ENCODE measurements at places on chromosomes 12 and 14.

GRCh38 chr12:81245907-81246570 is 168.2 kb downstream of the ACSS3 start:
- no peaks in the 10 kb centered on the region for H3K36me3 ChIP-seq
- no peaks in the 10 kb centered on the region for H3K27me3 ChIP-seq
- no peak overlapping the region for H3K4me3 ChIP-seq
- no peak overlapping the region for H3K27ac ChIP-seq
- DNase-seq, result no peak

DNA sequence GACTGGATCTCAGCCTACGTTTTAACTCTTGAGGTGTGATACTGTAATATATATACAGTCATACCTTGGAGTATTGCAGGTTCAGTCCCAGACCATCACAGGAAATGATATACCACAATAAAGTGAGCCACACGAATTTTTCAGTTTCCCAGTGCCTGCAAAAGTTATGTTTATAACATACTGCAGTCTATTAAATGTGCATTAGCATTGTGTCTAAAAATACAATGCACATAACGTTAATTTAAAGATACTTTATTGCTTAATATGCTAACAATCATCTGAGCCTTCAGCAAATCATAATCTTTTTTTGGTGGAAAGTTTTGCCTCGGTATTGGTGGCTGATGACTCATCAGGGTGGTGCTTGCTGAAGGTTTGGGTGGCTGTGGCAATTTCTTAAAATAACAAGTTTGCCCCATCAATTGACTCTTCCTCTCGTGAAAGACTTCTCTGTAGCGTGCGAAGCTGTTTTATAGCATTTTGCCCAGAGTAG is 18.9 kb downstream of the PYROXD1 start:
- H3K4me3 ChIP-seq, result no peak overlapping the region
- no peaks in the 10 kb centered on the region for H3K36me3 ChIP-seq
- no peaks in the 10 kb centered on the region for H3K4me1 ChIP-seq

- no peak within 1 kb of the TSS for H3K27ac ChIP-seq
- peak; percentile 67 for DNase-seq
- peaks cover 1% of the 10 kb centered on the region for H3K36me3 ChIP-seq
- H3K27me3 ChIP-seq, result no peaks in the 10 kb centered on the region
- peaks cover 3% of the 10 kb centered on the region for H3K4me1 ChIP-seq
Measured at GRCh38 chr12:111766608-111767361, at the start of gene ALDH2. Gene ALDH2, plus strand, starts transcription at chr12:111766933. Its CDS starts 50 bp downstream, at chr12:111766983.

- no peaks in the 10 kb centered on the region for H3K27me3 ChIP-seq
- H3K4me3 ChIP-seq, result no peak overlapping the region
- no peak for DNase-seq
Measured at GRCh38 chr14:89767131-89767530, 187.4 kb downstream of the EFCAB11 start.

GRCh38 chr14:89428546-89429198 is 11.6 kb upstream of the FOXN3 start:
- no peaks in the 10 kb centered on the region for H3K27me3 ChIP-seq
- DNase-seq, result peak; percentile 63
- H3K4me1 ChIP-seq, result peaks cover 14% of the 10 kb centered on the region
- H3K36me3 ChIP-seq, result no peaks in the 10 kb centered on the region
- H3K4me3 ChIP-seq, result no peak overlapping the region

DNA sequence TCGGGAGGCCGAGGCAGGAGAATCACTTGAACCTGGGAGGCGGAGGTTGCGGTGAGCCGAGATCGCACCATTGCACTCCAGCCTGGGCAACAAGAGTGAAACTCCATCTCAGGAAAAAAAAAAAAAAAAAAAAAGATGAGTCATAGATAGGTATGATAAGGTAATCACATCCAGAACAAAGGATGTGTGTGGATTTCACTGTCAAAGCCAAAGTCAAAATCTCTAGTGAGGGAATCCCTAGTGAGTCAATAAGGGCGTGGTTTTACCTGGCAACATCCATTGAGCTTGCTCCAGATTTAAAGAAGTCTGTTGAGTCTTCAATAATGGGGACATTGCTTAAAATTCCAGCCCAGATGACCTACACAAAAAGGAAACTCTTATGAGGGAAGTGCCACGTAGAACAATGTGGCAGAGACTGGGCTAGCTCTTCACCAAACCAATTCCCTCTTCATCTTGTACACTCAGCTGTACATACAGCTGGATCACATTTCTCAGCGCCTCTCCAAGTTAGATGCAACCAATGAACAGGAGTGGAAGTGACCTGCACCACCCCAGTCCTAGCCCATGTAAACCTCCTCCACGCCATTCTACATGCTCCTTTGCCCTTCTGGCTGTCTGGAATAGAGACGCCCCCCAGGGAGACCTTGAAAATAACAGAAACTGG is 23.4 kb downstream of the ALDH1L2 start:
- H3K27me3 ChIP-seq, result no peaks in the 10 kb centered on the region
- H3K4me3 ChIP-seq, result no peak overlapping the region
- no peaks in the 10 kb centered on the region for H3K36me3 ChIP-seq
- peak; percentile 42 for DNase-seq

Measured in trophoblast cell (in vitro differentiated cells and primary cell).